ENCODE measurements at places on chromosomes 2 and 18. TPM values are rescaled to one million over a fixed set of nuclear protein-coding genes. Genes with fewer than 3 reads are reported as not detected.

DNA sequence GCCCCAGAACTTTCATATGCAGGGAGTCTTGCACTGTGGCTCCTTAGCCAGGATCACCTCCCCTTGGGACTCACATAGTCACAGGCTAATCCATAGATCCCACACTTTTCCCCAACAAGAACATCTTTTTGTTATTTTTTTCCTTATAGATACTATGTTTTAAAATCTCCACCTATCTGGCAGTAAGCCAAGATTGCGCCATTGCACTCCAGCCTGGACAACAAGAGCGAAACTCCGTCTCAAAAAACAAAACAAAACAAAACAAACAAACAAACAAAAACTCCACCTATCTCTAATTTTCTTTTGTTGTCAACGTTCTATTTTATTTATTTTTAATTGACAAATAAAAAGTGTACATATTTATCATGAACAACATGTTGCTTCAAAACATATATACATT, 141.7 kb downstream of the PDE11A start:
- DNase-seq, result no peak

LAMA3 gene
- polyA plus RNA-seq, result 0.01 TPM

DNA sequence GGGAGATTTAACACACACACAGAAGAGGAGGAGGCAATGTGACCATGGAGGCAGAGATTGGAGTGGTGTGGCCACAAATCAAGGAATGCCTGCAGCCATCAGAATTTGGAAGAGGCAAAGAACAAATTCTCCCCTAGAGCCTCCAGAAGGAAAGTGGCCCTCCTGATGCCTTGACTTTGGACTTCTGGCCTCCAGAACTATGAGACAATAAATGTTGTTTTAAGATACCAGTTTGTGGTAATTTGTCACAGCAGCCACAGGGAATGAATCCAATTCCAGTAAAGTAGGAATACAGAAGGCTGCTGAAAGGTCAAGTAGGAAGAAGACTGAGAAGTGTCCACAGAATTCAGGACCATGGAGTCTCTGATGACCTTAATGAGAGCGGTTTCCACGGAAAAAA, 18.1 kb downstream of the PAIP2B start:
- DNase-seq, result no peak

LAMA1 gene
- polyA plus RNA-seq, result not detected

DNA sequence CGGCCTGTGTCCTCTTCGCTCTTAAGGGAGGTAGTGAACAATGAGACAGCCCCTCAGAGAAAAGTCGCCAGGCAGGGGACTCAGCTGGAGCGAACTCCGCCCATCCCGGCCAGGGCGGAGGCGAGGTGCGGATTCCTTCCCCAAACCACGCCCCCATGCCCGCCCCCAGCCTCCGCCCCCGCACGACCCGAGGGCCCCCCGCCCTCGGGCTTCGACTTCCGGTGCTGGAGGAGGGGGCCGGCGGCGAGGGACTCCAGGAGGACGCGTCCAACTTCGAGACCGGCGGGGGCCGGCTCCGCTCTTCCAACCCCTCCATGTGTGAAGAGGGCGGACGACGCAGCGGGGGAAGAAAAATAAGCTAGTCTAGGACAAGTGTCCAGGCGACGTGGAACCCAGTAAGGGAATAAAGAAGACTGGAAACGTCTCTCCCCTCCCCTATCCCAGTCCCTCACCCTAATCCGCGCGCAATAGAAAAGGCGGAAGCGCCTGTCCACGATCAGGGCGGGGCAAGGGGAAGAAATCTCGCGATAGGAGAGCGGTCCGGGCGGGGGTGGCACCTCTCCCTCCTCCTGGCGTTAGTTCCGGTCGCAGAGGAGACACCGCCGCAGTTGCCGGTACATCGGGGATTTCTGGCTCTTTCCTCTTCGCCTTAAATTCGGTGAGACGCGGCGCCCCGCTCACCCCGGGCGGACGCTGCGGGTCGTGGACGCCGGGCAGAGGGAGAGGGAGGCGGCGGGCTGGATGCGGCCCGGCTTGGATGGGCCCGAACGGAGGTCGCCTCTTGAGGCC, at the start of gene BZW1:
TSS of gene BZW1 (plus strand) at position 578 of the 789 bp plus-strand sequence. CDS start 1,308 bp downstream, outside the sequence.
- DNase-seq, result peak; percentile 99

DNA sequence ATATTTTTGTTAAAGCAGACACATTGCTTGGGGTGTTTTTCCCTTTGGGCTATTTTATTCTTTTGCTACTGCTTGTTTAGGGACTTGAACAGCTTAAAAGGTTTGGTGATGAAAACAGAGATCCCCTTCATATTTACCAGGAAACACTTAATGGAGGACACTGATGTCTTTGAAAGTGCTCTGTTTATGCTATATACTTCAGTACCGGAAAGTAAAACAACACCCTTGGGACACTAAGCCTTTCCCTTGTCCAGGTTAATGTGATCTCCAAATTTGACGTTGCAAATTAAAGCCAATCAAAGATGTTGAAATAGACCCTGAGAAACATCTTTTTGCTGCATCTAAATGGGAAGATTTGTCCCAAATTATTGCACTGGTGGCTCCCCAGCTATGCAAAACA, 564.6 kb upstream of the PKDCC start:
- DNase-seq, result no peak

DNA sequence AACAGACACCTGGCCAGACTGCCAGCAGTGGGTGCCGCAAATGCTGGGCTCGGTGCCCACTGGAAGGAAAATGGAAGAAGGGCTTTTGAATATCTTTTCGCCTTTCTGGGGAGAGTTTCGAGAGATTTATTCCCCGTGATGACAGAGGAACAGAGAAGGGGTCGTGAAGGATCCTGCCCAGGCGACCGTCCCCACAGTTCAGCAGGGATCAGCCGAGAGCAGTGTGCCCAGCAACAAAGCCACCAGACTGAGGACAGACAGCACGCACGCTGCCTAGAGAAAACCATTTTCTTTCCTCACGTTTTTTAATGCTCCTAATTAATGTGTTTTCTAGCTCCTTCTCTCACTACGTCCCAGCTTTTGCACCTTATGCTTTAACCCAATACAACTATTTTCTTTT, 47.7 kb downstream of the XRCC5 start:
- DNase-seq, result no peak

- DNase-seq, result no peak
Measured at GRCh38 chr2:85308896-85309555, 18.8 kb downstream of the TGOLN2 start.

DNA sequence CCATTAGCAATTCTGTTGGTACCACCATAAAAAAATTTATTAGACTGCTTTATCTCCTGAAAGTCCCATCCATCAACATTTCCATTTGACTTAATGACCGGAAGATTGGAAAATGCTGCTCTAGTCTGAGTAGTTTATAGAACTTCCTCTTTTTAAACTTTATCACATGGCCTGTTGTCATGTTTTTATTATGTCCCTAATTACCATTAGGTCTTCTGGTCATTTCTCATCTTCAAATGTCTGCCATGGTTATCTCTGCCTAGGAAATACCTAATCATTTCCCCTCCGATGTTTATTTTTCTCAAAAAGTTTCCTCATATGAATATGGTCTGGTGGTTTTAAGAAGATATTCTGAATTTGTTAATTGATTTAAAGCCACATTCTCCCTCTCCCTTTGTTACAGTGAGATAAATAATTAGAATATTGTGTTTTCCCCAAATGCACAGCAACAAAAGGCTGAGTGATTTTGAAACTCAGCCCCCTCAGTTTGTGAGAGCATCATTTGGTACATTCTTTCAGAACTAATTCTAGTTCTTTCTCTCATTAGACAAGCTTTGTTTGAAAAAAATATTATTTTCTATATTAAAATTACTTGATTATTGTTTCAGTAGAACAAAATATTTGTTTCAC, 317.1 kb upstream of the ST6GAL2 start:
- no peak for DNase-seq

- DNase-seq, result no peak
Measured at GRCh38 chr18:27301615-27302378, 116.7 kb upstream of the CHST9 start.

GRCh38 chr2:98293931-98294687, 52.1 kb upstream of the CNGA3 start:
- DNase-seq, result no peak

LIMS4 gene
- polyA plus RNA-seq, result not detected

DNA sequence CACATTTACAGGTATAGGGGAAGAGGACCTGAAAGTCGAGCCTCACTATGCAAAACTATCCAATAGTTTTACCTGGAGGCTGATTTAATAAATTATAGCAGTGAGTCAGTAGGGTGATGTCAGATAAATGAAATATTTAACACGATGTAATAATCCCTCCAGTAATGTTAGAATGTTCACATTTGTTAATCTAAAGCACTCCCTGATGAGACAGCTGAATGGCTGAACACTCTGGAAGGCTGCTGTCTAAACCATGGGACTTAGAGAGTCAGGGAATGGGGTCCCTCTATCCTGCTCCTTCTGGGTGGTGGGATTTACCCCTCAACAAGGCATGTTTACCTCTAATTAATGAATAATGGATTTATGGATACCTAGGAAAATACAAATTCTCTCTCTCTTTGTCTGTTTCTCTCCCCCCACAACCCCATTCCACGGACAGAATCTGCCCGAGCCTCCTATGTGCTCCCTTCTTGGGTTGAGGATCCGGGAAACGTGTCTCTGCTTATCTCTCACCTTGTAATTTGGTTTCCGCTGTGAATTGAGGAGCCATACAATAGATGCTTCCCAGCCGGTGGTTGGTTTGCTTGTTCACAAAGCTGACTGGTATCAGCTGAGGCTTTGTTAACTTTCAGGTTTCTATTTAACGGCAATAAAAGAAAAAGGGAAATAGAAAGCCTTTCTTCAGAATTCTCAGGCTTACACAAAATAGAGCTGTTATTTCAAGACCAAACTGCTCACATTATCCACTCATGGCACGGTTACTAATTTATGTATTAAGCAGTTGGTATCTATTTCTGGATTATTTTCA, 25.9 kb downstream of the LRRC30 start:
- DNase-seq, result no peak

- DNase-seq, result no peak
Measured at GRCh38 chr2:121529439-121530211, 1.1 kb upstream of the RNU4ATAC start.

DNA sequence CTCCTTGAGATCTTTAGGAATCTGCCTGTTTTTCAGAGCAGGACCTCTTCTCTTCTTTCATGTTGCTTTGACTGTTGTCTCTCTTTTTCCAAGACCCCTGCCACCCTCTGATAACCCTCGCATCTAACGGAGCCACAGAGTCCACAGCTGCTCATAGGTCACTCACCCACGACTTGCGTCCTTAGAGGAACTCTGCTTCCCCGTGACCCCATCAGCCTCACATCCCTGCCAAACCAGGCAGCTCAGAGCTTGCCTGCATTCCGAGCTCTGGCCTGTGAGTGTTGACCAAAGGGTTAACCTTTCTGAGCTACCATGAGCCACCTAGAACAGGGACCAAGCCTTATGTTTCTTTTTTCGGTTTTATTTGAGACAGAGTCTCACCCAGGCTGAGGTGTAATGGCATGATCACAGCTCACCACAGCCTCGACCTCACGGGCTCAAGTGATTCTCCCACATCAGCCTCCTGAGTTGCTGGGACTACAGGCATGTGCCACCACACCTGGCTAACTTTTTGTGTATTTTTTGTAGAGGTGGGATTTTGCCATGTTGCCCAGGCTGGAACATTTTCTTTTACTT, 36.4 kb downstream of the CABLES1 start:
- no peak for DNase-seq

DNA sequence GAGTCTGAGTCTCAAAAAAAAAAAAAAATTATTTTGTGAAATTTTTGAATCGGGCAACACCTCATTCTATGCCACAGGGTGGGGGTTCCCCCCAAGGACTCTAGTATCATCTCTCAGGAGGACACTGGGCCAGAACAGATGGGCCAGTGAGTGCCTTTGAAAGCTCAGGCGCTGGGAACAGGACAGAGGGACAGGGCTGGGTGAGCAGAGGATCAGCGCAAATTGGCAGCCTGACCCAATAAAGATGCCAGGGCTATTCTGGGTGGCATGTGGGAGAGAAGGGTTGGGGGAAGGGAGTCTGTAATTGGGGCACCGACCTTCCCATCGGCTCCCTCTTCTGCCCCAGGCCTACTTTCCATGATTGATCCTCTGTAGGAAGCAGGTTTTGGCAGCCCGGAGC, 44.0 kb downstream of the KIF3C start:
- no peak for DNase-seq

- no peak for DNase-seq
Measured at GRCh38 chr2:164427111-164427510, 194.2 kb downstream of the GRB14 start.

GRCh38 chr18:79787865-79788733, 9.6 kb upstream of the KCNG2 start:
- DNase-seq, result no peak

EFEMP1 gene
- polyA plus RNA-seq, result not detected

DNA sequence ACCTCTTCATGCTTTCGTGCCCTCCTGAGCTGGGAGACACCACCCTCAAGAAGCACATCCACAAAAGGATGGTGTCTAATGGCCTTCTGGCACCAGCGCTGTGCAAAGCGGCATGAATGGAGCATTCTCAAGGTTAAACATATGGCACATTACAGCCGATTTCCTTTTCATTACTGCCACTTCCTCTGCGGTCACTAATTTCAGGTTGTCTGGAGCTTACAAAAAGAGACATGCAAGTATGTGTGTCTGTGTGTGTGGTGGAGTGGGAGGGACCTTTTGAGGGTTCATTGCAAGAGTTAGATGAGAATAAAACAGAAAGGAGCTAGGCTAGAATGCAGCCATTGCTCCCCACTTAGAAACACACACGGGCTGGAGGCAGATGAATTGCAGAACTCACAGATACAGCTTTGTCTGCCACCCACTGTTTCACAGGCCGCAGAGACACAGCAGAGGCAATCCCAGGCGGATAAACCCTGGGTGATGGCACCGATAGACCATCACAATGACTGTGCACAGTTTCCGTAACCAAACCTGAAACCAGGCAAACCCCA, 76.0 kb downstream of the TGIF1 start:
- DNase-seq, result peak; percentile 69

ZNF521 gene
- polyA plus RNA-seq, result not detected

DNA sequence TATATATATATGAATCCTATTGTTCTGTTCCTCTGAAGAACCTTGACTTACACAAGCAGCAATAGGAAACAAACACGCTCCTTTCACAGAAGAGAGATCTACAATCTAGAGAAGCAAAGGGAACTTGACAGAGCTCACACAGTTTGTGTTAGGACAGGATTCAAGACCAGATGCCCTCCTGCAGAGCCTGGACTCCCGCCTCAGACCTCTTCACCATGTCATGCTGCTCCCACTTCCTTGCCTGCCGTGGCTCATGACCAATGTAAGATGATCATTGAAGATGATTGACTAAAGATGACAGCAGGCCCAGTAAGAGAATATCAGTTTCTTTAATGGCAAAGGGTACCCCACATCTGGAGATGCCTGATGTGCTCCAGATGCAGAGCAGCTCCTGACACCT, 111.2 kb upstream of the AGAP1 start:
- DNase-seq, result no peak

TMEM200C gene
- polyA plus RNA-seq, result not detected

CBLN2 gene
- not detected for polyA plus RNA-seq

L3MBTL4 gene
- 3.0 TPM for polyA plus RNA-seq

DNA sequence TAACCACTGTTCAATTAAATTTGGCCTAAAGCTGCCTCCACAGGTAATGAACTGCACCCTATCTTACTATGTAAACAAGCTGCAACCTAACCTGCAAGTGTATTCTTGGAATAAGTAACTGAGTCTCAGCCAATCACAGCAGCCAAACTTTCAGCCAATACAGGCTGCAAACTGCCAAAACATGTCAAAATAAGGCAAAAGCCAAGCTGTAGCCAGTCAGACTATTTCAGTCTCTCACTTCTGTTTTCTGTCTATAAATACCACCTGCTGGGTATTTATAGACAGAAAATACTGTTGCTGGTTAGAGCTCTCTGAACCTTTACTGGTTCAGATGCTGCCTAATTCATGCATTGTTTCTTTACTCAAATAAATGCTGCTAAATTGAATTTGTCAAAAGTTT, 14.3 kb downstream of the C2orf76 start:
- peak; percentile 57 for DNase-seq
